Adipose tissue (tissue), 3 donors: ENCODE measurements at places on chromosomes 2 and 18. TPM values are rescaled to one million over a fixed set of nuclear protein-coding genes. Genes with fewer than 3 reads are reported as not detected.

RNF144A gene
- polyA plus RNA-seq: 4.9 TPM

ERFE gene
- 2.1 TPM for polyA plus RNA-seq

G6PC2 gene
- polyA plus RNA-seq: 0.19 TPM

INHBB gene
- polyA plus RNA-seq: 31.9 TPM

LRRTM1 gene
- polyA plus RNA-seq: 0.45 TPM

GCG gene
- polyA plus RNA-seq: 1.2 TPM

IER3IP1 gene
- 6.9 TPM for polyA plus RNA-seq

C2orf80 gene
- polyA plus RNA-seq: not detected

TDRD15 gene
- not detected for polyA plus RNA-seq

INPP5D gene
- polyA plus RNA-seq: 8.1 TPM

ELOA2 gene
- not detected for polyA plus RNA-seq

RGPD8 gene
- polyA plus RNA-seq: 1.6 TPM

INHA gene
- 0.33 TPM for polyA plus RNA-seq

PROC gene
- polyA plus RNA-seq: 0.12 TPM

STAT1 gene
- 19.9 TPM for polyA plus RNA-seq

SIX3 gene
- polyA plus RNA-seq: 0.11 TPM

LMAN1 gene
- polyA plus RNA-seq: 28.2 TPM

NETO1 gene
- 1.2 TPM for polyA plus RNA-seq

APLF gene
- polyA plus RNA-seq: 0.67 TPM

CYP27A1 gene
- 4.8 TPM for polyA plus RNA-seq

MBD1 gene
- polyA plus RNA-seq: 39.3 TPM

PID1 gene
- 5.8 TPM for polyA plus RNA-seq

OSBPL6 gene
- 0.22 TPM for polyA plus RNA-seq

ABCB11 gene
- 0.59 TPM for polyA plus RNA-seq

FABP1 gene
- 1.1 TPM for polyA plus RNA-seq

ACSL3 gene
- polyA plus RNA-seq: 8.9 TPM

CRYGC gene
- not detected for polyA plus RNA-seq

CXCR1 gene
- polyA plus RNA-seq: 6.6 TPM

ZNF236 gene
- 2.1 TPM for polyA plus RNA-seq

FER1L5 gene
- polyA plus RNA-seq: 0.49 TPM

NEMP2 gene
- polyA plus RNA-seq: 1.7 TPM

ONECUT2 gene
- 0.01 TPM for polyA plus RNA-seq

KDM3A gene
- polyA plus RNA-seq: 15.1 TPM

SP110 gene
- 14.6 TPM for polyA plus RNA-seq

DPP10 gene
- polyA plus RNA-seq: not detected

SKOR2 gene
- not detected for polyA plus RNA-seq

MERTK gene
- polyA plus RNA-seq: 7.5 TPM

SERPINB12 gene
- polyA plus RNA-seq: not detected

ANKRD30BL gene
- 0.22 TPM for polyA plus RNA-seq

ANKRD53 gene
- 31.9 TPM for polyA plus RNA-seq

HOXD13 gene
- polyA plus RNA-seq: not detected

CFAP53 gene
- polyA plus RNA-seq: not detected

CHRNA1 gene
- 0.18 TPM for polyA plus RNA-seq

STK17B gene
- 18.9 TPM for polyA plus RNA-seq

SLC9A4 gene
- 1.8 TPM for polyA plus RNA-seq

SLC8A1 gene
- 0.62 TPM for polyA plus RNA-seq

TGOLN2 gene
- polyA plus RNA-seq: 25.9 TPM

CHRNG gene
- not detected for polyA plus RNA-seq

SH2D6 gene
- polyA plus RNA-seq: 0.40 TPM

ZBTB7C gene
- polyA plus RNA-seq: 0.53 TPM

RSAD2 gene
- 1.4 TPM for polyA plus RNA-seq

PARD3B gene
- polyA plus RNA-seq: 5.0 TPM

TLX2 gene
- polyA plus RNA-seq: not detected

IL36RN gene
- polyA plus RNA-seq: 0.01 TPM

SLC23A3 gene
- 2.0 TPM for polyA plus RNA-seq

RTP5 gene
- 0.10 TPM for polyA plus RNA-seq
